ENCODE measurements at places on chromosomes 7 and 10. TPM values are rescaled to one million over a fixed set of nuclear protein-coding genes. Genes with fewer than 3 reads are reported as not detected.

- H3K27ac ChIP-seq = no peak overlapping the region
- no peak for DNase-seq
- H3K4me1 ChIP-seq = no peaks in the 10 kb centered on the region
- H3K4me3 ChIP-seq = no peak overlapping the region
Measured at GRCh38 chr7:147251751-147252325, 1135.2 kb downstream of the CNTNAP2 start.

DNA sequence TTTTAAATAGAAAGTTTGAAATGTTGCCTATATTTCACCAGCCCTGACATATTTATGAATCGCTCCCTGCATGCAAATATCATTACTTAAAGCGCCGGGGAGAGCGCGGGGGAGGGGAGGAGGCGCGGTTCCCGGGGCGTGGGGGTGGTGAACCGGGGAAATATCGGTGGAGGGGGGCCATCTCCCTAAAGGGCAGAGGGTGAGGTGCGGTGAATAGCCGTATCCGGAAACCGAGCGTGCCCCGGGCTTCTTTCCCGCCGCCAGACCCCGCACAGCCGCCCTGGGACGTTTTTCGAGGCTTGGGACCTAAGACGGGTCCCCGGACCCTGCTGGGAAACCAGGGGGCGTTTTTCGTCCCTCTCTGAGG is 6.9 kb upstream of the ZNF503 start:
- no peak overlapping the region for H3K27ac ChIP-seq
- no peaks in the 10 kb centered on the region for H3K36me3 ChIP-seq
- H3K27me3 ChIP-seq = peaks cover 39% of the 10 kb centered on the region
- no peak for DNase-seq
- peaks cover 4% of the 10 kb centered on the region for H3K4me1 ChIP-seq

DNA sequence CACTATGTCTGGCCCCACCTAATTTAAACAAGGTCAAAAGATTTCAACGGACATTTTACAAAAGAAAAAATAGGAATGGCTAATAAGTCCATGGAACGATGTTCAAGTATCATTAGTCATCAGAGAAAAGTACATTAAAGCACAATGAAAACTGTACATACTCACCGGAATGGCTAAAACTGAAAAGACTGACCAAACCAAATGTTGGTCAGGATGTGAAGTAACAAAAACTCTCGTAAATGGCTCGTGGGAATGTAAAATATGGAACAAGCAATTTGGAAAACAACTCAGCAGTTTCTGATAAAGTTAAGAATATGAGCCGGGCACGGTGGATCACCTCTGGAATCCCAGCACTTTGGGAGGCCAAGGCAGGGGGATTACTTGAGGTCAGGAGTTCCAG is 65.7 kb upstream of the PARD3 start:
- peaks cover 3% of the 10 kb centered on the region for H3K27me3 ChIP-seq
- DNase-seq = no peak
- H3K27ac ChIP-seq = no peak overlapping the region
- no peak overlapping the region for H3K4me3 ChIP-seq
- H3K4me1 ChIP-seq = no peaks in the 10 kb centered on the region

ZPBP gene
- total RNA-seq = not detected

GRM8 gene
- total RNA-seq = not detected
